Activated naive CD4-positive, alpha-beta T cell (primary cell): ENCODE measurements at places on chromosomes 1 and 21.

DNA sequence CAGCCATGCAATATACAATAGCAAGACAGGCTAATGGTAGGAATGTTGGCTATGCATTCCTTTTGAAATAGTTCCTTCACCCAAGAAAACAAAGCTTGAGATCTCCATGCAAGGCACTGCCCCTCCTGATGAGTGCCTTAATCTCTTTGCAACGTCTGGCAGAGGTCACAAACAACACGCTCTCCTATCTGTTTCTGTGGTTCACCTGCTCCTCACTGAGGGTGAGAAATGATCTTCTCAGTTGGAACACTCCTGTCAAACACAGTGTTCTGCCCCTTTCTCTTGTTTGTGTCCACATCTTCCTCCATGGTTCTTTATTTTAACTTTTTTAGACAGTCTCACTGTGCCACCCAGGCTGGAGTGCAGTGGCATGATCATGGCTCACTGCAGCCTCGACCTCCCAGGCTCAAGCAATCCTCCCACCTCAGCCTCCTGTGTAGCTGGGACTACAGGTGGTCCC lies 21.2 kb upstream of the XPR1 start:
- no peak for DNase-seq

GRCh38 chr1:30933874-30934252 lies 25.3 kb upstream of the SDC3 start:
- DNase-seq = no peak

DNA sequence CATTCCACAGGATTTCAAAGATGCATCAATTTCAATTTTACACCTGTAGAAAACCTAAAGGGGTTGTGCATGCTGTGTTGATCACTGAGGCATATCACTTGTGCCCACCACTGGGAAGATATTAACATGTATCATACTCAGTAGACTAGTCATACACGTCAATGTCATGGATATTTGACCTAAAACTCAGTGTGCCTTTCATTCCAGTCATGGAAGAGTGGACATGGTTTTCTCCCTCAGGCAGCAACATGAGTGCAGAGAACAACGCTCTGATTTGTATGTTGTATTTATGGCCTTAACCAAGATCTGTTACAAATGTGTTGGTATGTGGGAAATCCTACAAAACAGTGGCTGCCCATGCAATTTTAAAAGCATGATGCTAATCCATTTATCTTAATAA lies 6.1 kb upstream of the C1orf53 start:
- no peak for DNase-seq

- no peak for DNase-seq
These were observed 13.4 kb upstream of the ALX3 start for GRCh38 chr1:110083866-110084226.

- DNase-seq = no peak
These were observed 6.4 kb upstream of the CSF1 start for GRCh38 chr1:109904105-109904817.

DNA sequence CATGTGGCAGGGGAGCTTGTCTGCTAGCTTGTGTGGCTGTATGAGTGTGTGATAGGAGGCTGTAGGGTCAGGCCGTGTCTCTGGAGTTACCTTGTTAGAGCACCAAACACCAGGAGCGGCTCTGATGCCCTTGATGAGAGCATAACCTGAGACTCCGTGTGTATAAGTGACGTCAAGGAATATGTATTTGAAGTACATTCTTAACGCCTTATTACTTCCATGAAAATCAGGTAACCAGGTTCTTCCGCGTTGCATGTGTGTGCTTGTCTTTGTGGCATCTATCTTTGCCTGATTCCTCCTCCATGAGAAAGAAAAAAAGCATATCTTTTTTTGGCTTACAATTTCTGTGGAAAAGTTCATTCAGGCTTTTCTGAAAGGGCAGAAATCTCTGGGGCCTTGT lies 4.6 kb downstream of the OLFML3 start:
- no peak for DNase-seq

GRCh38 chr1:184771190-184771691 lies 16.6 kb upstream of the EDEM3 start:
- DNase-seq = no peak

DNA sequence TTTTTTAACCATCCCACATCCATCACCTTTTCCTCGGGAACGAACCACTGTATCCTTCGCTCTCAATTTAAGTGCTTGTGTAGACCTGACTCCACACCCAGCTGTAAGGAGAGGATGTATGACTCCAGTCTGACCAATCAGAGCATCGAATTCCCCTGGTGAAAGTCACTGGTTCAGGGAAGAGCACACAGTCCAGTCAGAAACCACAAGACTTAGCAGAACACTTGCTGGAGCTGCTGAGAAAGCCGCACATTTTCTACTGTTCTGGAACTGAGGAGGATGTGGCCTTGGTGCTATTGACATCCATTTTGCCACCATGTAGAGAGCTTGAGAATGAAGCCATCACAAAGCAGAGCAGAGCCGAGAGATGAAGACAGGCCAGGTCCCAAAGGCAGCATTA lies 59.9 kb upstream of the CNN3 start:
- no peak for DNase-seq

DNA sequence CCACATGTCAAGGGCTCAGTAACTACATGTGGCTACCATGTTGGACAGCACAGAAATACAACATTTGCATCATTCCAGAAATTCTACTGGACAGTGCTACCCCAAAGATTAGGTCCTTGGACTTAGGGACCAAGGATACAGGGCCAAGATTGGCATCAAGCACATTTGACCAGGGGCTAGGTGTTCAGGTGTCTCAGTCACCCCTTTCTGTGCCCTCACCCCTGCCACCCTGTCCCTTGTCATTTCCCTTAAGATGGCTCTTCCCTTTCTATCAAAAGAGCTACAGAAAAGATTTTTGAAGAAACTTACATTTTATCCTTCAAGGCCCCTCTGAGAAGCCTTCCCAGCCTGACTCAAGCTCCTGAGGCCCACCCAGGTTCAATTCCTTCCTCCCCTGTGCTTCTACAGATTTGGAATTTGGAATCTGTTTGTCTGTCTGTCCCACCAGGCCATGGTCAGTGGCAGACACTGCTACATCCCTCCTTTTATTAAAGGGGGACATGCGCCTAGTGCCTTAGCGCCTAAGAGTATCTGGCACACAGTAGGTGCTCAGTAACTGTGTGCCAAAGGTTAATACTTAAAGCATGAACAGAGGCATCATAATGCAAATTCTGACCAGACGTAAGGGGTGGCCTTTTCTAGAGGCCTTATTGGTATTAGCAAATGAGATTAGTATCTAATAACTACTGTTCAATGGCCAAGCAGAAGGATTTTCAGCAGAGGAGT lies 21.4 kb downstream of the CSF1 start:
- DNase-seq = no peak

GRCh38 chr1:73066866-73067265 lies 784.5 kb upstream of the NEGR1 start:
- no peak for DNase-seq

DNA sequence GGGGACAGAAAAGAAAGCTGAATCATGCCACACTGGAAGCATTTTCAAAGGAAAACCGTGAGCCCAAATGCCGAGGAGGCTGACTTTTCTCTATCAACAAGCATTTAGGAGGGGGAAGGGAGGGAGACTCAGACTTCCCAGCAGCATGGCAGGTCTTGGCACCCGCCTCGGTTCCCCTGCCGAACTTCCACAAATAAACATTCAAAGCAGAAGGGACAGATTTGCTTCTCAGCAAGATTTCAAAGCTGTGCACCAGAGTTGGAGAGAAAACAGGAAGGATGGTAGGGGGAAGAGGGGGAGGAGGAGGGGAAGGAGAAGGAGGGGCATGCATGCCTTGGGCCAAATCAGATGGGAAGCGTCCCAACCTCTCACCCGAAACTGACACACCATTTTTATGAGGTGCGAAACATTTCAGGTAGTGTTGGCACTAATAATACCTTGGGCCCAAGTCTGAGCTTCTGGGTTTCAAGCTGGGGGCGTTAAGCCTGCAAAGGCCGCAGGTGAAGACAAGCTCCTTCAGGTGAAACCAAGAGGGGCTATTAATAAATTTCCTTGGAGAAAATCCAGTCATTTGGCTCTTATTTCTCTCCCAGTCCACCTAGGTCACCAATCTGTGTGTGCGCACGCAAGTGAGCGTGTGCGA lies 26.4 kb downstream of the ABCA4 start:
- no peak for DNase-seq

DNA sequence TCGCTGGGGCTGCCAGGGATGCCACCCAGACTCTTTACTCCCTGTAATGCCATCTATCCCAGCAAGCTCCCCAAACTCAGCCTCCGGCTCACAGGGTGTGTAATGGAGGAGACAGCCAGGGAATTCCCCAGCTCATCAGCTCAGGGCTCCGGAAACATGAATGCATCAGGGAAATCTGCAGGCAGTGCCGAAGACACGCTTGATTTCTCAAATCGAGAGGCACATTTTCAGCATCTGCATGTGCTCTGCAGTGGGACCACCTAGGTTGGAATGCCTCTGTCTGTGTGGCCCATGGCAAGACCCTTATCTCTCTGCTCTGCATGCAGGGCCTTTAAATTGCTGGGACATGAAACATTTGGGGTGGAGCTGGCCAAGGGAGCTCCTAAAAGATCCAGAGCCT lies 170.1 kb downstream of the TRABD2B start:
- no peak for DNase-seq

- no peak for DNase-seq
These were observed 13.1 kb upstream of the COP1 start for GRCh38 chr1:176220100-176220689.

GRCh38 chr1:114468047-114468446 lies 43.0 kb downstream of the TRIM33 start:
- DNase-seq = no peak

- DNase-seq = peak; percentile 27
These were observed 50.5 kb downstream of the RASSF5 start for GRCh38 chr1:206557636-206558473.

- no peak for DNase-seq
These were observed 607.7 kb downstream of the KIF26B start for GRCh38 chr1:245762396-245762910.

GRCh38 chr1:215567491-215568298 lies 591 bp downstream of the KCTD3 start:
- peak; percentile 4 for DNase-seq

DNA sequence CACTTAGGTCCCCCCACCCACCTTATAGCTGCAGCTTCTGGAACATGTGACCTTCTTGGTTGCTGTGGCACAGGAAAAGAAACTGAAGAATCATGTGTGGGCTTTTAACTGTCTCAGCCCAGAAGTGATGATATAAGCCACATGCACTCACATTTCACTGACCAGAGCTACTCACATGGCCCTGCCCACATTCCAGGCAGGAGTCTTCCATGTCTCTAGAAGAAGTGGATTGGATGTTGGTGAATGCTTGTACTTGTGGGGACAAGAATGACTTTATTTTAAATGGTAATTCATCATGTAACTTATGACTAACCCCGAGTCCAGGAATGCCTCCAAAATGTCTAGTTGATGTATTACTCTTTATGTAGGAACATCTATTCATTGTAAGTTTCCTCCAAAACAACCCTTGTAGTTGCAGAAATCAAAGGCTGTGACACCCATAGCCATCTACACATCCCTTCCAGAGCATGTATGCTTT lies 15.8 kb upstream of the CAMK1G start:
- DNase-seq = no peak
